ENCODE measurements at places on chromosomes 5 and 9. TPM values are rescaled to one million over a fixed set of nuclear protein-coding genes. Genes with fewer than 3 reads are reported as not detected.

DNA sequence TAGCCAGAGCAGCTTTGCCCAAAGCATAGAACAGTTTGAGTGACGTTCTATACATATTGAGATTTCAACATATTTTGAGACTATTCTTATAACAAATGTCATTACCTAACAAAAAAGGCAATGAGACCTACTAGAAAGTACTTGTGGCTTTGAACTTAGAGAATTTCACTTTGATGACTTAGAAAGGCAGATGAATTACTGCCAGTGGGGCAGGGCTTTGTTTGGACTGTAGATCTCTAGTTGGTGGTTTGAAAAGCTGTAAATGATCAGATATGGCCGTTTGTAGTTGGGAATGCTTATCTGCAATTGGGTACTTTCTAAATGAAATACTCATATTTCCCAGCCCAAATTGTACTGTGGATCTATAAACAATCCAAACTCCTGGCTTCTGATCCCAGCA, 28.1 kb downstream of the SOX30 start:
- H3K27ac ChIP-seq = no peak overlapping the region
- no peak for DNase-seq
- no peaks in the 10 kb centered on the region for H3K4me1 ChIP-seq
- no peak overlapping the region for H3K4me3 ChIP-seq
- no peaks in the 10 kb centered on the region for H3K36me3 ChIP-seq
- H3K27me3 ChIP-seq = no peaks in the 10 kb centered on the region

GRCh38 chr9:133429641-133430161, 7.5 kb downstream of the ADAMTS13 start:
- DNase-seq = peak; percentile 42
- H3K36me3 ChIP-seq = peaks cover 3% of the 10 kb centered on the region
- H3K27ac ChIP-seq = no peak overlapping the region
- H3K4me1 ChIP-seq = no peaks in the 10 kb centered on the region
- no peak overlapping the region for H3K4me3 ChIP-seq

Gene SPINK6
- polyA plus RNA-seq = not detected

- no peaks in the 10 kb centered on the region for H3K36me3 ChIP-seq
- H3K4me1 ChIP-seq = peaks cover 2% of the 10 kb centered on the region
- H3K27me3 ChIP-seq = no peaks in the 10 kb centered on the region
- DNase-seq = peak; percentile 47
Measured at GRCh38 chr5:96017951-96018350, 56.3 kb upstream of the ELL2 start.

Gene ZNF454
- polyA plus RNA-seq = 1.5 TPM

Gene TRPM6
- polyA plus RNA-seq = 0.61 TPM

DNA sequence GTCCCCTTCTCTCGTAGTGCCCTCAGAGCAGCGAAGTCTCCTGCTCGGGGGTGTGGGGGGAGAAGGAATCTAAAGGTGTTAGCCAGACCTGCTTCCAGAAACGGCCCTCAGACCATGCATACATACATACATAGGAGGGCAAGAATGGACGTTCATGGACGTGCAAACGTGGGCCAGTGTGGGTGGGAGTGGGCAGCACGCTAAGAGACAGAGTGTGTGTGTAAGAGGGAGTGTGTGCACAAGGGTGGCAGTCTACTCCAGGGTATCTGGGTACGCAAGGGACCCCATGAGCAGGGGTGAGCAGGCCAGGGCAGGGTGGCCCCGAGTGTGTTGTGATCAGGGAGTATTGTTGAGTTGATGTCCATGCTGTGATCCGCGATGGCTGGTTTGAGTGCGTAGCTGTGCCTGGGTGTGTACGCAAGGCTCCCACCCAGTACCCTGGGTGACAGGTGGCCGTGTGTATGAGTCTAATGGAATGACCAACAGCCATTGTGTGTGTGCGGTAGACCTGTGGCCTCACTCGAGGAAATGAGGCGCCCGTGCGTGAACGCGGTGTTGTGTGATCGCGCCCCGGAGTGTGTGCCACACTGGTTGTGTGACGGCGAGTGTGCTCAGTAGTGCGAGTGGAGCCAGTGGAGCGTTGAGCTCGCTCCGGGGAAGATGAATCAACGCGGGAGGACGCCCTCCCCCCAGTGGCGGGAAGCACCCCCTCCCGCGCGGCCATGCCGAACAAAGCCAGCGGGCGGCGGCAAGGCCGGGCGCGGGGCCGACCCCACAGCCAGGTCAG, 826 bp downstream of the GPRIN1 start:
- no peak overlapping the region for H3K27ac ChIP-seq
- H3K4me3 ChIP-seq = peak overlapping the region; percentile 45
- H3K36me3 ChIP-seq = no peaks in the 10 kb centered on the region
- no peak for DNase-seq

Gene MEIKIN
- polyA plus RNA-seq = not detected

GRCh38 chr9:113876151-113876992, at the start of gene ZNF618:
TSS of gene ZNF618 (plus strand) at chr9:113876309. CDS start at chr9:113876381, 72 bp downstream.
- peak within 1 kb of the TSS; percentile 91 for H3K27ac ChIP-seq
- no peaks in the 10 kb centered on the region for H3K27me3 ChIP-seq
- peaks cover 26% of the 10 kb centered on the region for H3K4me1 ChIP-seq
- peak within 1 kb of the TSS; percentile 100 for H3K4me3 ChIP-seq
- no peaks in the 10 kb centered on the region for H3K36me3 ChIP-seq
- DNase-seq = peak; percentile 72

Gene SPATA31E1
- not detected for polyA plus RNA-seq

Gene THBS4
- polyA plus RNA-seq = 35.7 TPM

DNA sequence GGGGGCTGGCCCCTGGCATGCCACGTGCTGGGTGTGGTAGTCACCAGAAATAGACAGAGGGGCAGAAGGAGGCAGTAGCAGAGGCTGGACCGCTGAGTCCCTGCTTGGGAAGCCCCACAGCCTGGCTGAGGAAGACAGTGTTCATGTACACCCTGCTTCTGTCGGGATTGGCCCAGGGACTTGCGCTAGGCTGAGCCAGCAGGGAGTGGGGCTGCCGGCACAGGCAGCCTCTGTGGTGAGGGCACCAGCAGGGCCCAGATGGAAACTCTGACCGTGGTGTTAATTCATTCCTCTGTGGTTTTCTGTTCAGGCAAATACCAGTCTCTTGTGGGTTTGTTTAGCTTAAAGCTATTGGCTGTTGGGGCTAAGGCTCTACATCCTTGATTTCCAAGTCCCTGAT, 108.6 kb upstream of the RAD23B start:
- H3K36me3 ChIP-seq = no peaks in the 10 kb centered on the region
- H3K4me3 ChIP-seq = no peak overlapping the region
- H3K4me1 ChIP-seq = peaks cover 22% of the 10 kb centered on the region

DNA sequence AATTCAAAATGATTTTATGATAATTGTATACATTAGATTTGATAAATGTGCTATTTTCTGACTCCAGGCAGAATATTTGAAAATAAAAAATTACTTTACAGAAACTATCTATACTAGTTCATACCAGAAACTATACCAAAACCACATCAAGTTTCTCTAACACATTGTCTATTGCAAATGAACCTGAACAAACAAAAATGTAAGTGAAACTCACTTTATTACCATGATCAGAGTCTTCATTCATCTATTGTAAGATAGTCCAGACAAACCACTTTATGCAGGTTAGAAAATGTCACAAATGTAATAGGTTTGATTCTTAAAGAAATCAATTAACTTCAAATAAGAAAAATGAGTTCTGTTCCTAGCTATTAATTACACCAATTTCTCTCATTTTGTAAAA, 99.4 kb downstream of the OXCT1 start:
- H3K4me1 ChIP-seq = no peaks in the 10 kb centered on the region
- H3K36me3 ChIP-seq = no peaks in the 10 kb centered on the region
- H3K27ac ChIP-seq = no peak overlapping the region
- H3K4me3 ChIP-seq = no peak overlapping the region
- DNase-seq = no peak

Gene GRAMD2B
- polyA plus RNA-seq = 13.3 TPM

DNA sequence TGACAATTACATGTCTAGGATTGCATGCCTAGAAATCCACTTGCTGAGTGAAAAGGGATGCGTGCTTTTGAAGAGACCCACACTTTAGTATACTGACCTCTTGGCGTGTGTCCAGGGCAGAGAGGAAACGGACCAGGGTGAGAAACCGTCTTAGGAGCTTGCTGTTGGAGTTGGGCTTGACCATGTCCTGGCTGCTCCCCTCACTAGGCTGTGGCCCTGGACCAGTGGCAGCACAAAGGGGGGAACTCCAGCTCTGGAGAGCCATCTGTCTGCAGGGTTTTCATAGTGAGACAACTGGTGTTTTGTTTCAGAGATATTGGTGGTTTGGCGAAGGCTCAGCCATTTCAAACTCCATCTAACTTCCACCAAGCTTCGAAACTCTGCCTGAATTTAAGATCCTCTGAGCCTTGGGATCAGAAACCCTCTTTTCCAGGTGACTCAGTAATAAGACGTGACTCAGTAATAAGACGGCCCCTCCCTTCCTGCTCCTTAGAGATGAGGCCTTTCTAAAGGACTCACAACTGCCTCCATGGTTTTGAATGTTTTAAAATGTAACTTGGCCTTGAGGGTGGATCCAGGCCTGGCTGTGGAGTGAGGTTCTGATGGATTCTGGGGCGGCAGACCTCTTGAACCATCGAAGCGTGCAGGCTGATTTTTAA, 165.8 kb downstream of the MELK start:
- H3K27me3 ChIP-seq = peaks cover 6% of the 10 kb centered on the region
- H3K4me3 ChIP-seq = no peak overlapping the region
- H3K27ac ChIP-seq = no peak overlapping the region
- DNase-seq = peak; percentile 45
- no peaks in the 10 kb centered on the region for H3K36me3 ChIP-seq

GRCh38 chr9:125276771-125277170, 15.1 kb downstream of the GAPVD1 start:
- DNase-seq = no peak
- H3K4me3 ChIP-seq = no peak overlapping the region
- peak overlapping the region; percentile 15 for H3K27ac ChIP-seq
- peaks cover 2% of the 10 kb centered on the region for H3K36me3 ChIP-seq
- no peaks in the 10 kb centered on the region for H3K27me3 ChIP-seq

Gene PCDHGA3
- 1.4 TPM for polyA plus RNA-seq

DNA sequence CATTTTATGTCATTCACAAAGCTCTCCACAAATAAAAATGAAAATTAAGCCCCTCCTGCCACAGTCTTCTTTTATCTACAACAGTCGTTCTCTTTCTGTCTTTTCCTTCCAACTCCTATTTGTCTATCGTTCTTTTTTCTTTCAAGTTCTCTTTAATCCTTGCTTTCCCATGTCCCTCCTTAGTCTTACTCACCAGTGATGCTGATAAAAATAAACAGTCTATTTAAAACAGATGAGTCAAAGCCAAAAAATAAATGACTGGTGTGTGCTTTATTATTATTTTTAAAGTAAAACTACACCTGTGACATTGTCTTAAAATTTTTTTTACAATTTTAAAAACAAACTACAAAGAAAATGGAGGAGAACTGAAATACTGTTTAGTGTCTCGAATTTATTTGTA, 137.1 kb upstream of the TMEM161B start:
- H3K36me3 ChIP-seq = no peaks in the 10 kb centered on the region
- peaks cover 6% of the 10 kb centered on the region for H3K27me3 ChIP-seq
- no peaks in the 10 kb centered on the region for H3K4me1 ChIP-seq
- H3K27ac ChIP-seq = no peak overlapping the region

GRCh38 chr5:151293624-151294023, 9.9 kb downstream of the SLC36A3 start:
- no peaks in the 10 kb centered on the region for H3K27me3 ChIP-seq
- H3K4me3 ChIP-seq = no peak overlapping the region
- DNase-seq = no peak

DNA sequence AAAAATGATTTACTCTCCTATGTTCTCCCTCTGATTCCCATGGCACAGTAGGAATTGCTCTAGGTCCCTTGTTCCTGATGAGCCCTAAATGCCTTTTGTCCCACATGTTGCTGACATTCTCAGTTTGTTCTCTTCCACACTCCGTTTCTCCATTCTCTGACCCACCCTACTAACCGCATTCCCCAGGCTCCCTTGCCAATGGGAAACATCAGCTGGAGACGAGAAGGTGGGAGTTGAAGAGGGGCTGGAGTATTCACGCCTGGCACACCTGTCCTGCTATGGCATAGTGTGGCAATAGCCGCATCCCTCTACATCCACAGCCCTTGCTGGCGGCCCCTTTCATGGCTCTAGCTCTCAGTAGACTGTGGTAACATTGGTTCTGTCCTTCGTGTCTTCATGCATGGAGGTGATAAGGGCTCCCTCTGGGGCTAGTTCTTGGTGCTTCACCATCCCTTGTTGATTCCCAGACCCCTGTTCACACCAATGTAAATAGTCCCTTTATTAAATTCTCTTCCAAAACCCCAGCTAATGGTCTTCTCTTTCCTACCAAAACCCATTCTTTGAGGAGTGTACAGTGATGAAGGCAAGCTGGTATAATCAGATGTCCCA, 16.4 kb upstream of the ARL15 start:
- peaks cover 5% of the 10 kb centered on the region for H3K4me1 ChIP-seq
- H3K27me3 ChIP-seq = no peaks in the 10 kb centered on the region
- H3K27ac ChIP-seq = no peak overlapping the region
- H3K4me3 ChIP-seq = no peak overlapping the region
- DNase-seq = no peak

DNA sequence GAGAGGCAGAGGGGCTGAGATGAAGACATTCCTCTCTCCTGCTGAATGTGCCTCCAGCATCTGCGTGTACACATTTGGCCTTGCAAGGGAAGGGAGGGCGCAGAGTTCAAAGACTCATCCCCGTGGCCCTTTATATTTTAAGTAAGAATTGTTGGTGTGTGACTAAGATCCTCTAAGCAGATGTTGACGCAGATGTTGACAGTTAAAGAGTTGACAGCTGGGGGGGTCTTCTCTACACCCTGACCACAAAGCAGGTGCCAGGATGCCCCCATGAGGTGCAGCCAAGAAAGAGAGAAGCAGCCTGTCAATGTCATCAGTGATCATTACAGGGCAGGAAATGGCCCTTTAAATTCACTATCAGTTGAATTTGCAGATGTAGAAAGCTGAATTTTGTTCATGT, 262.9 kb downstream of the IRX1 start:
- DNase-seq = no peak
- peaks cover 4% of the 10 kb centered on the region for H3K4me1 ChIP-seq
- no peak overlapping the region for H3K4me3 ChIP-seq
- H3K36me3 ChIP-seq = no peaks in the 10 kb centered on the region

Gene SLC6A3
- polyA plus RNA-seq = not detected

GRCh38 chr9:88734527-88734926, 199.5 kb downstream of the NXNL2 start:
- H3K27ac ChIP-seq = no peak overlapping the region
- DNase-seq = no peak
- peaks cover 7% of the 10 kb centered on the region for H3K4me1 ChIP-seq
- H3K27me3 ChIP-seq = no peaks in the 10 kb centered on the region

GRCh38 chr9:120977321-120977720, 50.7 kb upstream of the TRAF1 start:
- no peak overlapping the region for H3K4me3 ChIP-seq
- DNase-seq = no peak
- H3K27ac ChIP-seq = no peak overlapping the region
- H3K36me3 ChIP-seq = no peaks in the 10 kb centered on the region
- H3K4me1 ChIP-seq = no peaks in the 10 kb centered on the region
- H3K27me3 ChIP-seq = no peaks in the 10 kb centered on the region

- peaks cover 36% of the 10 kb centered on the region for H3K36me3 ChIP-seq
- H3K27me3 ChIP-seq = no peaks in the 10 kb centered on the region
- no peak overlapping the region for H3K27ac ChIP-seq
- H3K4me3 ChIP-seq = no peak overlapping the region
- DNase-seq = peak; percentile 29
Measured at GRCh38 chr5:151810449-151810848, 38.7 kb downstream of the G3BP1 start.

Gene CD72
- 12.3 TPM for polyA plus RNA-seq
